ENCODE measurements at places on chromosomes 2 and 18. TPM values are rescaled to one million over a fixed set of nuclear protein-coding genes. Genes with fewer than 3 reads are reported as not detected.

The IER3IP1 gene
- 6.1 TPM for total RNA-seq

DNA sequence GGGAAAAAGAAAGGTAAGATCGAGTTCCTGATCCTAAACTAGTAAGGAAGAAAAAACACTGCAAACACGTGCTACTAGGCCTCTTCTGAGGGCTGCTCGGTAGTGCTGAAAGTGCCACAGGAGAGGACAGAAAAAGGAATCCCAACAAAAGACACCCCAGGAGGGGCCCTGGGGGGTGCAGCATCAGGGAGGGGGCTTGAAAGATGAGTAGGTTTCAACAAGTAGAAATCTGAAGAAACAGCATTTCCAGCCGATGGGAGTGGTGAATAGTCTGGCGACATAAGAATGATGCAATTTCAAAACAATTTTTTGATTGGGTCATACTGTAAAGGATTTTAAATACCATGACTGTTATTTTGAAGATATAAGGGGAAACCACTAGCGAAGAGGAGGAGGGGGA is 98.6 kb downstream of the NOL10 start:
- no peak for DNase-seq

DNA sequence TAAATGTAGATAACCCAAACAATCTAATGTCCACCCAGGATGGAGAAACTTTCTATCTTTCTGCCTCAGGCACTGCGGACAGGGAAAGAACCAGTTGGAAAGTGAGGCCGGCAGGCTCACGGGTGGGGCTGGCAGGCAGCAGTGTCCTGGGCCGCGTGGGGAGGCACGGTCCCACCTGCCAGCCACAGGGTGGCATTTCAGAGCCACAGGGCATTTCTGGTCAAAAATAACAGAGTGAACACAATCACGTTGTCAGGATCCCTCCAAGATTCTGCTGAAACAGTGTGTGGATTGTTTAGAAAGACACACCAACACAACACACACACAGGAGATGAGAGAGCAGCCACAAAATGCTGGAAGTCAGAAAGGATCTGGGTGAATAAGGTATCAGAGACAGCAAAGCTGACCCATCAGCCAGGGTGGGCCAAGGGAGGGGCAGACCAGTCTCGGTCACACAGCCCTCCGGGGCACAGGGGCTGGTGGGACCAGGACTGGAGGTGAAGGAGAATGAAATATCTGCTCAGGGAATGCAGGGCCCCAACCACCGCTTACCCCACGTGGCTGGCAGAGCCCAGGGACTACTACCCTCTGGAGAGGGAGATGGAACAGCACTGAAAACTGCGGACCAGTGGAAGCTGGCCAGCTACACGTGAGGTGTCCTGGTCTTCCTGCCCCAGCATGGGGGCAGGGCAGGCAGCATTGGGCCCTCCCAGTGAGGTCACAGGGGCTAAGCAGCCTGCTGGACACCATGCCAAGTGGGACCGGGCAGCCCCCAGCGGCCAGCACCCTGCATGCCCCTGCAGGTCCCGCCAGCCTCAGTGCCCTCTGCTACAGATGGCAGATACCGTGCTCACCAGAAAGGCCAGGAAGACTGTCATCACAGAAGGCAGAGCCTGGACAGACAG is 173.9 kb downstream of the HDAC4 start:
- DNase-seq = no peak

The RAD51AP2 gene
- total RNA-seq = not detected

The TTC31 gene
- total RNA-seq = 51.3 TPM
